Brain pericyte (primary cell): ENCODE measurements at places on chromosomes 2 and 18.

- no peak for DNase-seq
Observed at GRCh38 chr2:122033778-122034177, 278.3 kb downstream of the TSN start.

DNA sequence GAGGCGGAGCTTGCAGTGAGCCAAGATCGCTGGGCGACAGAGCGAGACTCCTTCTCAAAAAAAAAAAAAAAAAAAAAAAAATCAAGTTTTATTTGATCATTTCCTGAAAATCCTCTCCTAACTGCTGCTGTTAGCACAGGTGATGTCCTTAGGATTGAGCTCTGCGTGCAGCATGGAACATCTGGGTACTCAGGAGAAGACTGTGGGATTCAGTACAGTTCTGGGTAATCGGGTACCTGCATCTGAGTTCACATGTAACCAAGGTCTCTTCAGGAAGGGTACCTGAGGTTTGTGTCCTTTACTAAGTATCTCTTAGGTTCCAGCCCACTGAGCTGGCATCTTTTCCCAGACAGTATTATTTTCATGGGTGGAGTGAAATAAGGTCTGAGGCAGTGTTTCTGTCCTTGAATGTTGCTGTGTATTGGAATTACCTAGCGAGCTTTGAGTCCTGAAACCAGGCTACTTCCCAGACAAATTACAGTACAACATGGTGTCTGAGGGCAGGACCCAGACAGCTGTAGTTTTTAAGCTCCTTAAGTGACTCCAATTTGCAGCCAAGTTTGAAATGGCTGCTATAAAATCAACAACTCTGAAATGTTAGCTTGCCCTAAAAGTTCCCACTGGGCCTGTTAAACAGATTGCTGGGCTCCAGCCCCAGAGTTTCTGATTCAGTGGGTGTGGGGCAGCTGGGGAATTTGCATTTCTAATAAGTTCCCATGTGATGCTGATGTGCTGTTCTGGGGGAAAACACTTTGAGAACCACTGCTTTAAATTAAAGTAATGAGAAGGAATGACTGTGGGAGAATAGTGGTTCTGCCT, 120.5 kb downstream of the PMAIP1 start:
- DNase-seq = no peak

DNA sequence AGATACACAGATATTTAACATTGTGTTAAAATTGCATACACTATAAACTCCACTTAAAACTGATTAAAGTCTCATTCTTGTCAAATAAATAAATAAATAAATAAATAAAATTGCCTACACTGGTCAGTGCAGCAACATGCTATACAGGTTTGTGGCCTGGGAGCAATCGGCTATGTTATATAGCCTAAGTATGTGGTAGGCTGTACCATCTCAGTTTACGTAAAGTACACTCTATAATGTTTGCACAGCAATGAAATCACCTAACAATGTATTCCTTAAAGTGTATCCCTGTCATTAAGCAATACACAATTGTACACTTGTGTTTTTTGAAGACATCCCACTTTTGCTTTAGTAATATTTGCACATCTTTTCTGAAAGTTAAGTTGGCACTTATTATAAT, 337.7 kb upstream of the SETBP1 start:
- no peak for DNase-seq

GRCh38 chr2:44212302-44212701, 43.6 kb downstream of the PPM1B start:
- DNase-seq = no peak

GRCh38 chr2:54555318-54555837, 99.3 kb downstream of the SPTBN1 start:
- no peak for DNase-seq

DNA sequence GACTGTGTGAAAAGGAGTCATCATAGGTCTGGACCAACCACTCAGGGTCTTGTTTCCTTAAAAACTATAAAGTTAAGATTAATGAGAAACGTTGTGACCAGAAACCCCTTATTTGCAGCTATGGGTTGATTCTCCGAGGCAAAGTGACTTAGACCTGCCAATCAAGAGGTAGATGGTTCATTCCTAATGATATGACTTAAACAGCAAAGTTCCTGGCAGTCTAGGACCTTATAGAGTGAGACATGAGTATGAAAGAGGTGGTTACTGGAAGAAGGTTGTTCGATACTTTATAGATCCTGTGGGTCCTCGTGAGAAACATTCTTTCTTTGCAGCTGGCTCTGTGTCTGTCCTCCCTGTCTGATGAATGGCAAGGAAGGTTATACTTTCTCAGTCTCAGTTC, 8.0 kb downstream of the SFXN5 start:
- no peak for DNase-seq

- DNase-seq = no peak
Observed at GRCh38 chr2:80102026-80102425, 202.5 kb downstream of the LRRTM1 start.

- DNase-seq = no peak
Observed at GRCh38 chr2:141195087-141195486, 935.7 kb downstream of the LRP1B start.

DNA sequence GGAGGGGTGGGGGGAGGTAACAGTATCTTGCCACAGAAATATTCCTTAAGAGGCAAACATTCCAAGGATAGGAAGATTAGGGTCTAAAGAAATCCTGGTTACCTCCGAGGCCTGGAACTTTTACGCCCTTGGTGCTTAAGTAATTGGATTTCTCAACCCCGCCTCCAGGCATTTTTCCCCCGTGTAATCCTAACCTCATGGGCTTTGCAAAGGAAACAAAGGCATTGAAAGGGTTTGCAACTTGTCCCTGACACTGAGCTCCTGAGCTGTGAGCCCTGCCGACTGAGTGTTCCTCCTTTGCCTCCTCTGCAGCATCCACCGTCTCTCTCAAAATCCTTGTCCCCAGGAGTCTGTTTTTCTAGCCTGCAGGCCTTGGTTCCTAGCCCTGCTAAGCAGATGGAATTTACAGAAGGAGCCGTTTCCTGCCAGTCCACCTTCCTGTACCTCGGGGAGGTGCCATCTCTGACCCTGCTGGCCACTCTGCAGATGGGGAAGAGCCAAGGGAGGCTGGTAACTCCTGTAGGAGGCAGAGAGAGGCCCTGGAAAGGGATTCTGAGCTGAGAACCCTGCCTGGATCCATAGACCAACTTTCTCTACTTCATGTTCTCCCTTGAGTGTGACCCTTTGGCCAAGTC, 24.2 kb downstream of the TET3 start:
- DNase-seq = no peak

GRCh38 chr2:119025013-119025412, 83.0 kb downstream of the MARCO start:
- DNase-seq = no peak

DNA sequence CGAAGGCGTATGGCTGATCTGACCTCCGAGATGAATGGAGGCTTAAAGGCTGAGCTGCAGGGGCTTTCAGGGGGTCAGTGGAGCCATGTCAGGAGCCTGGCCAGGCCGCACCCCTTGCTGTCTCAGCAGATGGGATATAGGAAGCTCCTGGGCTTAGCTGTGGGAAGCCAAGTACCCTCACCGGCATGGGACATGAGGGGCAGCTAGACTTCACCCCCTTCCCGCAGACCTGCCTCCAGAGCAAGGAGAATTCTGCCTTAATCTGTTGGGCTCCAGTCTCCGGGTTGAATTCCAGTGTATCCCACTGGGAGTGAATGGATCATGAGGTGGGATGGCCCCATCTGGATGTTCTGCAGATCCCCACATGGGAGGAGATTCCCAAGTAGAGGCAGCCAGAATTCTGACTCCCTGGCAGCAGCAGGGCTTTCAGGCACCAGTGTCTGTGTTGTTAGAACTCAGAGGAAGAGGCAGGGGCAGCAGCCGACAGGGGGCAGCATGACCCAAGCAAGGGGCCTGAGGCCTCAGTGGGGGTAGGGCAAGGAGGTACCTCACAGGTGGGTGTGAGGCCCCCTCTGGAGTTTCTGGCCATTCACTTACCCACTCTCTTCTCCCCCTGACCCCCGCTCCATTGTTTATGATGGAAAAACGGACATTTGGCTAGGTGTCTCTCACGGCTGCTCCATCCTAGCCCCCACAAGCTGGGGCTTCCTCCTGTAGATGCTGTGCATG, 19.1 kb downstream of the CAPG start:
- DNase-seq = no peak

DNA sequence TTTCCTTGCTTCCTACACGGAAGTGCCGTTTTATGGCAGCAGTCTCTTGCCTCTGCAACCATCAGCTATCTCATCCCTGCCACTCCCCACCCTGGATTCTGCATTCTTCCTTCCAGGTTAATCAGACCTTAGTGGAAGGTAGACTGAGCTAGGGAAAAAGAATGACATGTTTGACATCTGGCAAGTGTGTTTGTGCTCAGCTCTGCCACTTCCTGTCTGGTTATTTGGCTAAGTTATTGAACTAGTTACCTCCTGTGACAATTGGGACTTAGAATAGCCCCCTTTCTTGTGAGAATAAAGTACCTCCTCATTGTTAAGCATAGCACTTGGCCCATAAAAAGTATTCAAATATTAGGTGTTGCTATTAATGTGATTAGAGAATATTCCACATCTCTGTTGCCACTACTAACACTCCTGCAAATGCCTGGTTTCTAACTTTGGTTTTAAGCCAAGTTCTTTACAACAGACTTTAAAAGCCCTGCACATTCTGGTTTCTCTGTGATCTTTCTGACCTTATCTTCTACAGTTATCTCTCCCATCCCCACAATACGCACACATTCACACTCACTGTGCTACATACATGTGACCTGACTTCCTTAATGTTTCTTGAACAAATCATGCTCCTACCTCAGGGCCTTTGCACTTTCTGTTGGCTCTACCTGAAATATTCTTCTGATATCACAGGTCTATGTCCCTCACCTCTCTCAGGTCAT, 10.8 kb upstream of the MAPRE2 start:
- DNase-seq = no peak

DNA sequence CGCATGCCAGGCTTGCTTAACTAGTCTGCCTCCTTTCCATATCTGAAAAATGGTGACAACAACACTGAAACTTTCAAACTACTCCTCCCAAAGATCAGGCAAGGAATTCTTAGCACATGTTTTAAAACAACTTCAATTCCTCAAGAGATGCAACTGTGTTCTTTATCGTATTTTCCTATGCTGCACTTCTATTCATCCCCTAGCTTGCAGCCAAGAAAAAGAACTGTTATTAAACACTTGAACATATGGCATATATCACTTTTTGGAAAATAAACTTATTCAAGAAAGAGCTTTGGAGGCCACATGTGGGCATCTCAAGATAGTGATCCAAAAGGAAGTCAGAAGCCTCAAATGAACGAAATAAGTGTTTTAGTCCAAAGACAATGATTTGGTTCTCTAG, 75.6 kb upstream of the STAM2 start:
- DNase-seq = no peak

DNA sequence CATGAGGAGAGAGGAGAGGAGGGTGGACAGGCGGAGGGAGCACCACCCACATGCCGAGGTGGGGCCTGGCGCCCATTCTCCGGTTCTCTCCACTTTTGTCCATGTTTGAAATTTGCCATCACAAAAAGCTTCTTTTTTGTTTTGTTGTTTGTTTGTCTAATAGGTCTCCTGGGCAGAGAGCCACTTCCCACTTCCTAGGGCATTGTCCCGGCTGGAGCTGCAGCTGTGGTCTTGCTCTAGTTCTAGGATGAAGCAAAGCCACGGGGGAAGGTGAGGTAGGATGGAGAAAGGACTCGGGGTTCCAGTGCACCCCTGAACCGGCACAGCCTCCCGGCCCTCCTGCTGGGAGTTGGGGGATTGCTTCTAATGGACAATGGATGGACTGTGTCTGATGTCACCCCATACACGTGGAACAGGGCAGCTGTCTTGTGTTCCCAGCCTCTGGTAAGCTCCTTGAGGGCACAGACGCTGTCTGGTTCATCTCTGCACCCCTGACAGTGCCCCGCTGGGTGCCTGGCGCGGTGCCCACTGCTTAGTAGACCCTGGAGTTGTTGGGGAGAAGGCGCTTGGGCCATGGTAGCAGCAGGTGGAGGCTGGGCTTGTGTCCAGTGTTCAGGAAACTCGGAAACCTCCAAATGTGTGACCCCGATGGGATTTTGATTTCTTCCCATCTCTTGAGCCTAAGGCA, 278.4 kb downstream of the NDUFA10 start:
- no peak for DNase-seq

DNA sequence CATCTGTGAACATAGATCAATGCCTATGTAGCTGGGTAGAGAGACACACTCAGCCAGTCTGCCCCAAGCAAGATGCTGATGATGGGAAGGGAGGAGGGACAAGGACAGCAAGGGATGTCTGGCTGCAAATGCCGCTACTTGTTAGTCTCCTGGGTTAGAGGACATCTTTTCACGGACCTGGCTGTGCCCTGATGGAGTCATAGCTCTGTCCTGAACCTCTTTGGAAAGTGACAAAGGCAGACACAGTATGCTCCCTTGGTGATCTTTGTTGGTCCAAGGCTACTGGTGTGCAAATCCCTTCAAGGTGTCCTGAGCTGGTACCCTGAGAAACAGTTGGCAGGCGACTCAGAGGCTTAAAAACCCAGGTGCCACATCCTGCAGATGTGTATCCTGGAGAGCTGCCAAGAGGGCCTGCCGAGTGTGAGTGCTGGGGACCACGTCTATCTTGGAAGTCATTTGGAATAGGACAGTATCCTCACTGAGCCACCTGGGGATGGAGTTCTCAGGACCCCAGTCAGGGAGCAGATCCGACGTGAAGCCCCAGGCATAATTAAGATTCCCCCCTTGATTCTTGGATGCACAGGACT, 10.8 kb downstream of the FOSL2 start:
- DNase-seq = no peak

DNA sequence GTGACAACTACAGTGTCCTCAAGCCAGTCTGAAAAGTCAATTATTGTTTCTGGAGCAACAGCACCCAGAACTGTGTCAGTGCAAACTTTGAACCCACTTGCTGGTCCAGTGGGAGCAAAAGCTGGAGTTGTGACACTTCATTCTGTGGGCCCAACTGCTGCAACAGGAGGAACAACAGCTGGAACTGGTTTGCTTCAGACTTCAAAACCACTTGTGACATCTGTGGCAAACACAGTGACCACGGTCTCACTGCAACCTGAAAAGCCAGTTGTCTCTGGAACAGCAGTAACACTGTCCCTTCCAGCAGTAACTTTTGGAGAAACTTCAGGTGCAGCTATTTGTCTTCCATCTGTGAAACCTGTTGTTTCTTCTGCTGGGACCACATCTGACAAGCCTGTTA, 59.8 kb downstream of the TAF4B start:
- no peak for DNase-seq

DNA sequence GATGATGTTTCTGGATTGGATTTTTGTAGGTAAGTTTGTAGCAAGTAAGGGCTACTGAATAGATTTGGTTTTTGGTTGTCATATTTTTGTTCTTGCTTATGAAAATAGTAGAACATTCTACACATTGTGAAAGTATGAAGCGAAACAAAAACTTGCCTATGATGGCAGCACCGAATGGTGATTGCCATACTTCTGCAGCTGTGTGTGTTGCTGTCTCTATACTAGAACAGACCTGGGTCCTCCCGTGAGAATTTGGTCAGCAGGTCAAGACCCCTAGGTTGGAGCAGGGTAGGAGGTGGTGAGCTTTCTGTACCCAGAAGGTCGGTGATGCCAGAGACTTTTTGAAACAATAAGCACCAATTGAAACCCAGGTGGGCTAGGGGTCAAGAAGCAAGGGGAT, 322.6 kb downstream of the PRKCE start:
- no peak for DNase-seq
